ENCODE measurements at places on chromosomes 6 and 20.

GRCh38 chr6:19524366-19525186 lies 312.6 kb upstream of the ID4 start:
- DNase-seq: no peak

DNA sequence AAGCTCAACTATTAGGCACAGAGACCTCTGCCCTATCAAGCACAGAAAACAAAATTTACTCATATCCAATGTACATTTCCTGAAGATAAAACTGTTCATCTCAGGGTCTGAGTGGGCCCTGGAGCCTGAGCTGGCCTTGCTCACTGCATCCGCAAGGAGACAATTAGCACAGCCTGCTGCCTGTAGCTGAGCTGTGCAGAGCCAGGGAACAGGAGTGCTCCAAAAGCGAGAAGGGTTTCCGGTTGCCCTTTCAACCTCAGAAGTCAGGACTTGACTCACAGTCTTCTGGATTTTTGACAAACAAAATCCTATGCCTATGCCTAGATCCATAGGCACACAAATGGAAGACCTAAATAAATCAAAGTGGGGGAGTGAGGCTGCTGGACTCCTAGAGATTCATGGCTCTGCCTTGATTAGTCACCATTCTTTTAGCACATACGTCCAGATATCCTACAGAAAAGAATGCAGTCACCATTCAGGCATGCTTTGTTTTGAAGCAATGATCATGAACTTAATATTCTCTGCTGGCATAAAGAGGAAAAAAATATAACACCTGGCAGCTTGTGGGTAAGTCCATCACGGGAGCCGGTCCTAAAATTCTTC lies 73.5 kb downstream of the BFSP1 start:
- DNase-seq: no peak

DNA sequence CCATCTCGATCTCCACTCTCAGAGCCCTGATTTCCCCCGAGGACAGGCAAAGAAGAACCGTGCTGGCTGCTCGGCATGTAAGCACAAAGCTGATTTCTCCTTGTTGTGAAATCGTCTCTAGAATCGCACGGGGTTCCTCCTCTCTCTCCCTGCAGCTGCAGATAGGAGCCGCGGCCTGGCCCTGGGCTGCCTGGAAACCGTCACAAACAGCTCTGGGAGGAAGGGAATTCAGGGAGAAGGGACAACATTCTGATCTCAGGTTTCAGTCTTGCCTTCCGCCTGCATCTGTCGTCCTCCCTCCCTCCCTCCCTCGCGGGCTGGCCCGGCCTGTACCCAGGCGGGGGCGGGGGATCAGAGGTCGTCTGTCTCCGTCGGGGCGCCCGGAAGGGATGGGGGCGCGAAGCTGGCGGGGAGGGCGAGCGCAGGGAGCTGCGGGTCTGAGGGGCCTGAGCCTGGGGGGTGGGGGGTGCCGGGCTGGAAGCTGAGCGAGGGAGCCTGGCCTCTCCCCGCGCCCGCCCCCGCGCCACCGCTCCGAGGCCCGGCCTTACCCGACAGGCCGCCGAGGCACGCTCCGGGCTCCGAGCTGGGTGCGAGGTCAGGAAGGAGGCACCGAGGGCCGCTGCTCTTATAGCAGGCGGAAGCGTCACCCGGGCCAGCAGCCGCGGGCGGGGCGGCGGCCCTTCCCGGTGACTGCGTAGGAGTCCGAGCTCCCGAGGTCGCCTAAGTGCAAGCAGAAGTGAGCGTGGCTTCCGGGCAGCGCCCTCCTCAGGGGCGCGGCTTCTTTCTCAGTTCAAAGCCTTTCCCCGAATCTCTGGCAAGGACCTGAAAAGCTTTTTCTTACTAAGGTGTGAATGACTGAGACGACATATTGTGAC lies at the start of gene SERPINB1:
Gene SERPINB1, minus strand, starts transcription at position 600 of the 875 bp plus-strand sequence. CDS start 1,277 bp downstream, outside the sequence.
- DNase-seq: peak; percentile 61

DNA sequence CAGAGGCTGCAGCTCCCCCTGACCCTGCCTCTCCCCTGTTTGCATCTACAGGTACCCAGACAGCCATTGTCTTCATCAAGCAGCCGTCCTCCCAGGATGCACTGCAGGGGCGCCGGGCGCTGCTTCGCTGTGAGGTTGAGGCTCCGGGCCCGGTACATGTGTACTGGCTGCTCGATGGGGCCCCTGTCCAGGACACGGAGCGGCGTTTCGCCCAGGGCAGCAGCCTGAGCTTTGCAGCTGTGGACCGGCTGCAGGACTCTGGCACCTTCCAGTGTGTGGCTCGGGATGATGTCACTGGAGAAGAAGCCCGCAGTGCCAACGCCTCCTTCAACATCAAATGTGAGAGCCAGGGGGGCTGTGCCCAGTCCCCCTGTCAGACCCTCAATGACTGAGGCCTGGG lies 42.1 kb upstream of the SRF start:
- no peak for DNase-seq

DNA sequence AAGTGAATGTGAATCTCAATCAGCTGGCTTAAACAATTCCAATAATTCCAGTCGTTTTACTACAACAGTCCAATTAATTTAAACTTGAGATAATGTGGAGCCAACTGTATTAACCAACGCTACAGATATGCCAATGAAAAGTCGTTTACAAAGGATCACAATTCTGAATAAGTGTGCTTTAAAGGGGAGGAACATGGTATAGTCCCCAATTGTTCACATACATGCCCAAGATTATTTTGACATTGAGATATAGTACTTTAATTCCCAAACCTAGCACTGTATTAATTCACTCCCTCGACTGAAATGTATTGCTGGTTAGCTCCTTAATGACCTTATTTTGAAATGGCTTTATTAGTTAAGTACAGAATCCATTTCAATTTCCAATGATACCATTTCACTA lies 2.5 kb downstream of the AKIRIN2 start:
- DNase-seq: no peak

- no peak for DNase-seq
Measured at GRCh38 chr20:45934046-45934585, 367 bp upstream of the PCIF1 start.

DNA sequence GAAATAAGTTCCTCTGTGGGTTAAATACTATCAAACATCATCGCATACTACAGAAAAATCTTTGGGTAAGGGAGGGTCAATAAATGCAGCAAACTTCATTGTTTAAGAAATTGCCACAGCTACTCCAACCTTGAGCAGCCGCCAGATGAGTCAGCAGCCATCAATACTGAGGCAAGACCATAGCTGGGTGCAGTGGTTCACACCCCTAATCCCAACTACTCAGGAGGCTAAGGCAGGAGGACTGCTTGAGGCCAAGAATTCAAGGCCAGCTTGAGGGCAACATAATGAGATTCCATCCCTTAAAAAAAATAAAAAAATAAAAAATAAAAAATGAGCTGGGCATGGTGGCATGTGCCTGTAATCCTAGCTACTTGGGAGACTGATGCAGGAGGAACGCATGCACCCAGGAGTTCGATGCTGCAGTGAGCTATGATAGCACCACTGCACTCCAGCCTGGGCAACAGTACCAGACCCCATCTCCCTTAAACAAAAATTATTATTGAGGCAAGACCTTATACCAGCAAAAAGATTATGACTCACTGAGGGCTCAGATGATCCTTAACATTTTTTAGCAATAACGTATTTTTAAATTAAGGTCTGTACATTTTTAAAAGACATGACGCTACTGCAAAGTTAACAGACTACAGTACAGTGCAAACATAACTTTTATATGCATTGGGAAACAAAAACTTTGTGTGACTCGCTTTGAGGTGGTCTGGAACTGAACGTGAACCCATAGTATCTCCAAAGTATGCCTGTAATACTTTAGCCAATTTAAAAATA lies 8.8 kb downstream of the SRPK1 start:
- no peak for DNase-seq

- peak; percentile 5 for DNase-seq
Measured at GRCh38 chr6:75748743-75749538, at the start of gene MYO6. Gene MYO6 (plus strand): TSS chr6:75749239. CDS start chr6:75817548, 68,309 bp downstream.

- DNase-seq: no peak
Measured at GRCh38 chr6:158707120-158707820, 57.4 kb downstream of the SYTL3 start.

GRCh38 chr20:33400812-33401183 lies 521 bp downstream of the CDK5RAP1 start:
- DNase-seq: no peak

GRCh38 chr20:63808964-63809674 lies 21.9 kb downstream of the ZBTB46 start:
- no peak for DNase-seq

- DNase-seq: no peak
Measured at GRCh38 chr6:121904559-121904958, 469.1 kb downstream of the GJA1 start.

DNA sequence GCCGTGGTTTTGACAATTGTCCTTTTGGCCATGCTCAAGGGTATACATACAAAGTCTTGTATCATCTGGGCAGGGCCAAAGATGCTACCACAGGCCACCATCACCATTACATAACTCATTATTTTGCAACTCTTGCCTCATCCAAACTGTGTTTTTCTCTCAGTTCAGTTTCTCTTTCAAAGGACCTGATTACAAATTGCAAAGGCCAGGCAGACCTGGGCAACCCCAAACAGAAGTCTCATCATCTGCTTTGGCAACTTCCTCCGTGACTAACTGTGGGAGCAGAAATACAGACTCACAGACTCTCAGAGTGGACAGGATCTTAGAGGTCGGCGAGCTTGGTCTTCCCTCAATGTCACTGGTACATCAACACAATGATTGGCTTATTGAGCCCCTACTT lies 117.8 kb upstream of the NEDD9 start:
- no peak for DNase-seq

- DNase-seq: no peak
Measured at GRCh38 chr6:70547313-70547712, 19.4 kb upstream of the SDHAF4 start.

GRCh38 chr6:126804332-126805064 lies 314.0 kb upstream of the RSPO3 start:
- DNase-seq: no peak

- no peak for DNase-seq
Measured at GRCh38 chr20:22583773-22584521, 425 bp downstream of the FOXA2 start.

DNA sequence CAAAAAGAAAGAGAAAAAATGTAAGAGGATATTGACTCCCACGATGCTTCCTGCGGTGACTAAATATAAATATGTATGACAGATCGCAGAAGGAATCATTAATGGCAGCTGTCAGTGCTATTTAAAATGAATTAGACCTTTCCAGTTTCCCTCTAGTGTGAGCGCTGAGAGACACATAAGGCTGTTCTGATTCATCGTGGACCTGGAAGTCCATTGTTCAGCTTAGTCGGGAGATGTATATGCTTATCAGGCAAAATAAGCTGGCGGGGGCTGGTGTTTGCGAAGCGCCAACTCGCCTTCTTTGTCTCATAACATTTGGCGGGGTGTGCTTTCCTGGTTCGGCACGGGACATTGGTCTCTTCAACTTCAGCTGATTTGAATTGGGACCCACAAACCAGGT lies 95.4 kb downstream of the CDH4 start:
- no peak for DNase-seq

- no peak for DNase-seq
Measured at GRCh38 chr6:169844946-169845345, 93.5 kb downstream of the ERMARD start.

GRCh38 chr6:56403745-56404144 lies 156.4 kb upstream of the COL21A1 start:
- DNase-seq: no peak

GRCh38 chr20:52616629-52617028 lies 355.5 kb upstream of the TSHZ2 start:
- no peak for DNase-seq

DNA sequence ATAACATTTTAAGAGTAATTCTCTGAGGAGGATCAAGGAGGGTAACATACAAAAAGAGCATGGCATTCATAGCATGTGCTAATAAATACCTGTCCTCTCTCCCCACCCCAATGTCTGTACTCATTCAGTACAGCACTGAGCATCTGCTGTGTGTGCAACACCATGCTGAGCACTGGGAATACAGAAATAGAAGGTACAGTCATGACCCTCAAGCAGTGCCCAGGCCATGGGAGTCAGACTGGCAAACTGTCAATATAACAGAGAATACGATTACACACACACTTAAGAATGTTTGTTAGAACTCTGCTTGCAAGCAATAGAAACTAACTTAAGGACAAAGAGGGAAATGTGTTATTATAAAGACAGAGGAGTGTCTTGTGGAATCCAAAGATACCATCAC lies 24.7 kb upstream of the ZFAND3 start:
- no peak for DNase-seq

GRCh38 chr6:42520786-42521607 lies 42.8 kb upstream of the UBR2 start:
- no peak for DNase-seq

DNA sequence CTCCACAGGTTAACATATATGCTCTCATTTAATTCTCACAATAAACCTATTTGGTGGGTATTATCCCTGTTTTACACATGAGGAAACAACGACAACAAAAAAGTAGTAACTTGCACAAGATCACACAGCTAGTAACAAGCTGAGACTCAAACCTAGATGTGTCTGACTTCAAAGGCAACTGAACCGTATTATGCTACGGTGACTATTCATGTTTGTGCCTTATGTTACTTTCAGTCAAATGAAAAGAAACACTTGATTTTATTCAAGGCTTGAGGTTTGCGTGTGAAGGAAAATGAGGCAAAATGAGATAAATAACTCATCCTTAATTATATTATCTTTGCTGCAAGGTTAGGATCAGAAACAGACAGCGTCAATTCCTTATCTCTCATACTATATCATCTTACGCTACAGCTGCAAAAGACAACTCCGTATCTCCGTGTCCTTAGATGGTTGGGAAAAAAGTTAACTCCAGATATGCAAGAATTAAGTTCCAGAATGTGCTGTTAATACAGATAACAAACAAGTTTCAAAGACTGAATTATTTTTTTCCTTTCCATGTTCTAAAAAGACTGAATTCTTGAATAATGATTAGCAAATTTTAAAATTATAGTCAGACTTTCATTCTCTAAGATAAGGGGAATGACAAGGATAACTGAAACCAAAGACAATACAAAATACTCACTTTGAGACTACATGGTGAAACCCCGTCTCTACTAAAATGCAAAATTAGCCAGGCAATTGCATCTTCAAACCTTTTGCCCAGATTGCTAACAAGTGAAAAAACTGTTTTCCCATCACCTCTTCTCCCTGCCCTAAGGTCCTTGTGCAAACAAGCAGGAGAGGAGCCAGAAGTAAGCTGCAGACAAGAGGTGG lies 27.8 kb downstream of the STAU1 start:
- DNase-seq: no peak

GRCh38 chr20:24686156-24686555 lies 216.7 kb downstream of the SYNDIG1 start:
- DNase-seq: no peak

- no peak for DNase-seq
Measured at GRCh38 chr6:34657307-34657978, 39.1 kb downstream of the ILRUN start.

DNA sequence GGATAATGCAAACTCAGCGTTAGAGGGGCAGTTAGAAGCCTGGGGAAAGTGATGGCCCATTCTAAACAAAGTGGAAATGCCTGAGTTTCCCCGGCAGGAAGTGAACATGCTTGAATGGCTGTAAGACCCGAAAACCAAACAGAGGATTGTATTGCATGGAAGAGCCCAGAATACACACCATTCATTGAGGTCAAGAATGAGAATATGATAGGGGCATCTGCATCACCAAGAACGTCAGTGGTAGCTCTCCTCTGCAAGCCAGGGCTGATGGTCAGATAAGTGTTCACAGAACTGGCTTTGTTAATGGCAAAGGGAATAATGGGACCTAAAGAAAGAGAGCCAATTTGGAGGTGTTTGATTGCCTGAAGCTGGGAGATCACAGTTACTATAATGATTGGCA lies 663.4 kb downstream of the KHDRBS2 start:
- DNase-seq: no peak

Measured in activated T-helper 1 cell treated with anti-CD3 and anti-CD28 coated beads, Interleukin-2, amount 50 U/mL, for 16 hours (primary cell).